ELF-1 (cell line): ENCODE measurements at places on chromosomes 11 and 22.
A peak's percentile ranks its signal among the peaks of the same experiment; 100 is the strongest.

DNA sequence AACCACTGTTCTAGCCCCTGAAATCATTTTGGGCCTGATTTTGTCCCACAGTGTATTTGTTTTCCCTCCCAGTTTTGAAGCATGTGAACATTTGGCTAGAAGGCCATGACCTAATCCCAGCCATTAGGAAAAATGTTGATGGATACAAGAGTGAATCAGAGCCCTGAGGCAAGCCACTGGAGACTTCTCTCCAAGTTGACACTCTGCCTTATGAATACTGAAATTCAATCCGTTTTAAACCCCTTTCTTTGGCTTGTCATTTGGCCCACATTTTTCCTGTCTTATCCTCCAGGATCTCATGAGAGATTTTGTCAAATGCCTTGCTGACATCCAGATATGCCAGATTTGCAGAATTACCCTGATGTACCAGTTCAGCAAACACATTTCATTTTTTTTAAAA lies 158.8 kb downstream of the FAT3 start:
- DNase-seq: no peak

DNA sequence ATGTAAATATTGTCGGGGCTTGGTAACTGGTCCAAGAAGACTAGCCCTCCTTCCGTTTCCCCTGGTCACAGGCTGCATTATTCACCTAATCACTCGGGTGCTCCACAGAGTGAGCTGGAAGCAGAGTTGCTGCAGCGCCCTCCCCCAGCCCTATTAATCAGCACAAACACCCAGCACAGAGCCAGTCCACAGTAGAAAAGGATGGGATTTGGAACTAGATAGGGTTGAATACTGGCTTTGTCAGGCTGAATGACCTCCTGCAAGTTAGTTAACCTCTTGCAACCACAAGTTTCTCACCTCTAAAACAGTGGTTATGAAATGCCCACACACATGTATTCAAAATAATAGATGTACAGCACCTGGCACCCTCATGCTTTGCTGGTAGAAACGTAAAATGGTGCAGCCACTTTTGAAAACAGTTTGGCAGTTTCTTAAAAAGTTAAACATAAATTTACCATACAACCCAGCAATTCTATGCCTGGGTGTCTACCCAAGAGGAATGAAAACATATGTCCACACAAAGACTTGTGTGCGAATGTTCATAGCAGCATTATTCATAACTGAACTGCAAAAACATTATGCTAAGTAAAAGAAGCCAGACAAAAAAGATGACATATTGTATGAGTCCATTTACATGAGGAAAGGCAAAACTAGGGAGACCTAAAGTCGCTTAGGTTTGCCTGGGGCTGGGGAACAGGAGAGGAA lies 31.7 kb upstream of the APLP2 start:
- peak; percentile 32 for DNase-seq

GRCh38 chr11:126660761-126661425 lies 305.4 kb downstream of the ST3GAL4 start:
- no peak for DNase-seq

GRCh38 chr11:57453543-57454177 lies 6.7 kb upstream of the RTN4RL2 start:
- DNase-seq: no peak

DNA sequence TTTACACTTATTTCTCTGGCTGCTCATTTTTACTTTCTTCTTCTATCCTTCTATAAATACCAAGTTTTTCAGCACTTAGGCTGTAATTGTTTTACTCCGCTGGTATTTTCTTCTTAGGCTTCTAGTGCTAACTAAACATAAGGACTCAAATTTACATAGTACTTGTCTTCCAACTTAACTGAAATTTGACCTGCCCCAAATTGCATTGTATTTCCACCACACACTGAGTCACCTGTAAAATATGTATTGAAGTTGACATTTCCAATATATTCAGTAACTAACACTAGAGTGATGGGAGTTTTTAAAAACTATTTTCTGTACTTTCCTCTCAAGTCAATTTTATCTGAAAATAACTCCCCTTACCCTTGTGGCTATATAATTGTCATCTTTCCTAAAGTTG lies 1794.1 kb upstream of the RAG2 start:
- DNase-seq: no peak

DNA sequence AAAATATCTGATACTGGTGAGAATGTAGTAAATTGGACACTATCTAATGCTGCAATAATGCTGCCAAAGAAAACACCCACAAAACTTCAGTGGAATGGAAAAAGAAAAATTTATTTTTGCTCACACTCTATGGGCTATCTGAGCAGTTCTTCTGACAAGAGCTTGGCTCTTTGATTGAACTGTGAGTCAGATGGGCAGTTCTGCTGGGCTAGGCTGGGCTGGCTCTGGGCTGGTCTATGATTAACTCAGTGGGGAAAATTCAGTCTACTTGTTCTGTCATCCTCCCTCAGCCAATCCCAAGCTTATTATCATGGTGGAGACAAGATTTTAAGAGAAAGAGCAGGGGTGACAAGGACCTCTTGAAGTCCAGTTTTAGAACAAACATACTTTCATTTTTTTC lies 1404.8 kb downstream of the LRRC4C start:
- no peak for DNase-seq

GRCh38 chr22:33038836-33039235 lies 19.3 kb downstream of the SYN3 start:
- peak; percentile 46 for DNase-seq

DNA sequence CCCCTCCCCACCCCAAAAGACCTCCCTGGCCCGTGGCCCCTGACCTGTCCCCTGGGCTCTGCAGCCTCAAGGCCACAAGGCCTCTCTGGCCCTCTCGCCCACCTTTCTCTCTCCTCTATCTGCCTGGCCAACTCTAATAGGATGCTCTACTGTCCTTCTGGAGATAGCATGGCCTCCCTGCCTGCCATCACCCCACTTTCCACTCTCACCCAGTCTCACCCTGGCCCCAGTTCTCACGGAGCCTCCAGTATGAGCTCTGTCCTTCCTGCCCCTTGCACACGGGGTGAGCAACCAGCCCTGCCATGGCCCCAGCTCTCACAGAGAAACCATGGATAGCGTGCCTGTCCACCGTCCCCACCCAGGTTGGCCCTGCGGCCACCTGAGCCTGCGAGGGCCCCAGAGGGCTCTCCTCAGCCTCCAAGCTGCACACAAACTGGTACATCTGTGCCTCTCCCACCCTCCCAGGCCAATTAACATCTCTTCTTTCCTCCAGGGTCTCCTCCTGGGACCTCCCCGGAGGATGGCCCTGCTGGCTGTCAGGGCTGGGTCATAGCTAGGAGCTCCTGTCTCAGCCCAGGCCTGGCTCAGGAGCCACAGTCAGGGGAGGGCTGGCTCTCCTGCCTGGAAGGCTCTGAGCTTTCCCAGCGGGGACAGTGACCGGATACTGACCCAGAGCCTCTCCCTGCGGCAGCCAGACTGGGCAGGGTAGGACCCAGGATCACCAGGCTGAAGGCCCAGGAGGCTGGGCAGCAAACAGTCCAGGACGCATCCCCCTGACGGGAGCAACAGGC lies 22.3 kb downstream of the RTN4R start:
- peak; percentile 25 for DNase-seq

DNA sequence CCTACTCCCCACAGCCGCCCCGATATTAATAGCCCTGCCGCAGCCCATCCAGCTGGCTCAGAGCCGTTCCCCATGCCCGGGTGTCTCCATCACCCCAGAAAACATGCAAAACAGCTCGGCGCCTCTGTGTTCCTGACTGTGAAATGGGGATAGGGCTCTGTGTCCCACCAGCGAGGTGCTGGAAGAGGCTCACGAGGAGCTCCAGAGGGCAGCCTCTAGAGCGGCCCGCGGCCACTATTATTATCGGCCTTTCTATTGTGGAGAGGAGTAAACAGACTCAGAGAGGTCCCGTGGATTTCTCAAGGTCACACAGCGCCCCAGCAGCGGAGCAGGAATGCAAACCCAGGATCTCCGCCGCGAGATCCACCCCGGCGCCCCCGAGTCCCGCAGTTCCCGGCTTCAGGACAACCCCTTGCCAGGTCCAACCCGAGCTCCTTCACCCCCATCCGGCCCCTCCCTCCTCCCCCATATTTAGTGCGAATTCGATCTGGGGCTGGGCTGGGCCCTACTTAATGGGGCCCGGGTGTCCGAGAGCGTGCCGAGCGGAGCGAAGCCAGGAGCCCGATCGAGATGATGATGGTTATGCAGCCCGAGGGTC lies at the start of gene ACTN3:
TSS of gene ACTN3 (plus strand) at position 536 of the 598 bp plus-strand sequence. CDS start at position 571, 35 bp downstream.
- no peak for DNase-seq

- DNase-seq: no peak
Measured at GRCh38 chr11:76266286-76267100, 60.2 kb upstream of the WNT11 start.

- peak; percentile 89 for DNase-seq
Measured at GRCh38 chr11:1693327-1694063, 3.5 kb upstream of the KRTAP5-6 start.

DNA sequence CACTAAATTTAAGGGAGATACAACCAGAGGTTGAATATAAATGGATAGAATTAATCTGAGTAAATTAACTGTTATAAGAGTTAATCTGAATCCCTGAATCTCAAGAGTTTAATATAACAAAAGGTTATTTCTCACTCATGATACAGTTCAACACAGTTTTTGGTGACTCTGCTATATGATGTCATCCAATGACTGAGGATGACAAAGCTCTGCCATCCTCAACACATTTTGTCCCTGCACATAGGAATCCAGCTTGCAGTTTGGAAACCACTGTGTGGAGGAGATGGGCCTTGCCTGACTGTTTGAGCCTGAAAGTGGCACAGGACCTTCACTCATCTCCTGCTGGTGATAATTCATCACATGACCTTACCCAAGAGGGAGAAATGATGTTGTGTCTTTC lies 121.0 kb upstream of the MPPED2 start:
- no peak for DNase-seq

DNA sequence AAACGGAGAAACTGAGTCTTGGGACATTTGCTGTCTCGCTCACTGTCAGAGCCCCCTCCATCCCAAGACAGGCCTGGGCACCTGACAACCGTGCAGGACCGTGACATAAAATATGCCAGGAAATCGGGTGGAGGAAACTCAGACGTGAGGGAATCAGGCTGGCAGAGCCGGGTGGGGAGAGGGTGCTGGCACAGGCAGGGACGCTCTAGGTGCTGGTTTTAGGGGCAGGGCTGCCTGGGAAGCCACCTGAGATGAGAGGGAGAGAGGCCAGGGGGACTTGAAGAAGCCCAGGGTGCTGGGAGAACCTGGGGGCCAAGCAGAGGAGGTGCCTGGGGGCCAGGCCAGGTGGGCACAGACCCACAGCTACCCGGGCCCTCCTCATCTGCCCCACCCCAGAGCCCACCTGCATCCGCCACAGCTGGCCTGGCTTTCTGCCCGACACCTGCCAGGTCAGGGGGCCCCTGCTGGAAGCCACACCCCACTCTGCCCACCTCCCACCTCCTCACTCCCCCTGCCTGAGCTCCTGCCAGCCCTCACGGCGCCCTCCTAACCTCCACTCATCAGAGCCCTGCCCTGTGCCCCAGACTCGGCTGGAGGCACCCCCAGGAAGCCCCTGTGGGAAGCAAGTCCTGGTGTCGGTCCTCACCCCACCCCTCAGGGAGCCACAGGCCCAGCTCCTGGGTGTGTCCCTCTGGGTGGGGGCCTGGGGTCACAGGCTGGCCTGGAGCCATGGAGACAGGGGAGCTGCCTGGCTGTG lies 27.3 kb upstream of the MUC5AC start:
- DNase-seq: no peak

DNA sequence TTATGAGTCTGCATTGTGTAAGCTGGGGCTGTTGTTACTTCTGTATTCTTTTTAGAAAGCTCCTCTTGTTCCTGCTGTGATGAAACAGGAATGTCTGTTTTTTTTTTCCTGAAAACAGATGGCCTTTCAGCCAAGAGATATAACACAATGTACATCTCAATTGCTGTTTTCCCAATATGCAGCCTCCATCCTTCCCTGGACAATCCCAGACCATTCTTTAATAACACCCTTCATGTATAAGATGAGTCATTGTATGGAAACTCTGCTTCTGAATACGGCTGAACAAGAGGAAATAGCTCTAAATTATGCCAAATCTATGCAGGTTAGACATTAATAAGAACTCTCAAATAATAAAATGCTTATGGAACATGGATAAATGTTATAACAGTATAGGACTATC lies 60.2 kb upstream of the LRRC4C start:
- DNase-seq: no peak

GRCh38 chr11:41499429-41499828 lies 40.0 kb upstream of the LRRC4C start:
- no peak for DNase-seq

DNA sequence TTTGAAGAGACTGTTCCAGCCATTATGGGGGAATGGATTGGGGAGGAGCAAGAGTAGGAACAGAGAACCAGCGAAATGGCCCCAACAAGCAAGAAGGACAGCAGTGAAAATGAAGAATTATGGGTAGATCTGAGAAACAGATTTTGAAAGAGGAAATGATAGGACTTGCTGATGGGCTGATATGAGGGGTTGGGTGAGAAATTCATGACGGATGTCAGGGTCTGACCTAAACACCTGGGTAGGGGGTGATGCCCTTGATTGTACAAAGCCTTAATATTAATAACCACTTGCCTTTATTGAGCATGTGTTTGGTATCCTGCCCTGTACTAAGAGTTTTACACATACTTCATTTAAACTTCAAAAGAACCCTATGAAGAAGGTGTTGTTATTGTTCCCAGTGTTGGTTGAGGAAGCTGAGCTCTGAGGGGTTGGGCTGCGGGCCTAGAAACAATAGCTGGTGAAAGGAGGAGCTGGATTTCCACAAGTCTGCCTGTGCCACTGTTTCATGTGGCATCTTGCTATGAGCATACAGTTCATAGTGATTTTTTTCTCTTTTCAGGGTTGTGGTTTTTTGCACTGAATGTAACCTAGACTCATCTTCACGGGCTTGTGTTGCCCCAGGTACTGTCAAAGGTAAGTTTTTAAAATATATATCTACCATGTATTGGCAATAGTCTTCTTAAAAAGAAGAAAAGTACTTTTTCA lies 61.1 kb upstream of the TNRC6B start:
- DNase-seq: no peak

- no peak for DNase-seq
Measured at GRCh38 chr11:44985721-44986120, 35.0 kb upstream of the TP53I11 start.

DNA sequence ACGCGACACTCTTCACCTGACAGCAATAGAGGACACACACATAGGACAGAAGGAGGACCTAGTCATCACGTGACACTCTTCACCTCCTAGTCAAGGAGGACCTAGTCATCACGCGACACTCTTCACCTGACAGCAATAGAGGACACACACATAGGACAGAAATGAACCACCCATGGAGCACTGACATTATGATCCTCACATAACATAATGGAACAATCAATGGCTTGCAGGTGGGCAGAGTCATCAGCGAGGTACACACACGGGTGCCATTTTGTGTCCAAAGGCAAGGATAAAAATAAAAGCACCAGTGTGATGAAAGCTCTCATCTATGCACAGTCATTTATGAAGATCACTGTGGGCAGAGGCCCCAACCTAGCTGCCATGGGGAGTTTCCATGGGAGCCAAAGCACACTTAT lies 354.7 kb downstream of the LARGE1 start:
- DNase-seq: no peak
